ENCODE measurements at places on chromosomes 7 and 10. TPM values are rescaled to one million over a fixed set of nuclear protein-coding genes. Genes with fewer than 3 reads are reported as not detected.

DNA sequence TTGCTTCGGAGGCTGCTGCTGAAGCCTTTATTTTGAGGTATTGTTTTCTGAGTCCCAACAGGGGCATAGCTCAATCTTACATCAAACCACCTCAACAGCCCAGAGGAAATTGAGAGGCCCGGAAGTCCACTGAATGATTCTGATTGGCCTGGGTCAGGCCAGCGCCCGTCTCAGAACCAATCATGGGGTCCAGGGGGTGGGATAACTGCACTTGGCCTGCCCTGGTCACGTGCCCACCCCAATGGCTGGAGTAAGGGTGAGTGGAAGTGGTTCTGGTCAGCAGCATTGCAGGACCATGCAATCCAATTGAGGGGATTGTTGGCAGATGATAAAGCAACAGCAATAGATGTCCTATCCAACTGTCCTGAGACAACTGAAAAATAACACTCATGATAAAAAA, 190.6 kb downstream of the HERPUD2 start:
- no peak for DNase-seq

DNA sequence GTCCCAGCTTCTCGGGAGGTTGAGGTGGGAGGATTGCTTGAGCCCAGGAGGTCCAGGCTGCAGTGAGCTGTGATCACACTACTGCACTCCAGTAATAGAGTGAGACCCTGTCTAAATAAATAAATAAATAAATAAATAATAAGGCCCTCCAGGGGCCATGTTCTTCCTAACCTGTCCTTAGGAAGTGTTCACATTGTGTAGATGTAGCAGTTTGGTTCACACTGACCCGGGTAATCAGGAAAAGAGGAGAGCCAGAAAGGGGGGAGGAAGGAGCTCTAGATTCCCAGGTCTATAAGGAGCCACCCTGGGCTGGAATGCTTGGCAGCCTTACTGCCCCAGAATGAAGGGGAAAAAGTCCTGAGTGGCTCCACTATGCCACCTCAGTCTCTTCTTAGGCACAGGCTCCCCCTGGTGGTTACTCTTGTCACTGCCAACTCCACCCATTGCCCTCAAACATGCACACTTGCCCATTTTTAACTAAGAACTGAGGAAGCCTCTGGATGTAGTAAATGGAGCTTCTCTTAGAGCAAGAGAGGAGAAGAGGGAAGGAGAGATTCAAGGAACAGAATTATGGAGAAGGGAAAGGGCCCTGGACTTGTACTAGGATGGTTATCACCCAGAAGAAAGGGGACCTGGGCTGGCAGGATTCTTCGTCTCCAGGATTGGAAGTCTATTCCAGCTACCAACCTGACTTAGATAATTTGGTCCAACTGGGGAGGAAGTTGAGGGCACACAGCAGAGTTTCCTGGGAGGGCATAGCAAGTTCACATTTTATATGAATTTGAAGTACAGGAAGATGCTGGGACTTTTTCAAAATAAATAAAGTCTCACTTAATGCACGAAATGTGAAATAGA, 7.8 kb downstream of the HPS6 start:
- DNase-seq, result peak; percentile 80

DNA sequence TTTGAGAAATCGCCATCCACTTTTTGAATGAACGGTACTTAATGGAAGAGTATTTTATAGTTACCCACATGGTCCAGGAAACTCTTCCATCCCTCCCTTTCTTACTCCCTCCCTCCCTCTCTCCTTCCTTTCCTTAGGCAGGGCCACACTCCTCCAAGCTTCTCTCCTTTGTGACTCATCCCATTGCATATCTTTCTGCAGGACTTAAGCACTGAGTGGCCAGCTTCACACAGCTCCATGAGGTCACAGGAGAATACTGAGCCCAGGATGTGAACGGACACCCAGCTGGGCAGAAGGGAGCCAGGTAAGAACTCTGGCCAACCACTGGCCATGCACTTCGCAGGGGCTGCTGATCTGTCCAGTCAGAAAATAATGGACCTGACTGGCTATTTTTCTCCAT, 189.7 kb upstream of the ADCY1 start:
- no peak for DNase-seq

DNA sequence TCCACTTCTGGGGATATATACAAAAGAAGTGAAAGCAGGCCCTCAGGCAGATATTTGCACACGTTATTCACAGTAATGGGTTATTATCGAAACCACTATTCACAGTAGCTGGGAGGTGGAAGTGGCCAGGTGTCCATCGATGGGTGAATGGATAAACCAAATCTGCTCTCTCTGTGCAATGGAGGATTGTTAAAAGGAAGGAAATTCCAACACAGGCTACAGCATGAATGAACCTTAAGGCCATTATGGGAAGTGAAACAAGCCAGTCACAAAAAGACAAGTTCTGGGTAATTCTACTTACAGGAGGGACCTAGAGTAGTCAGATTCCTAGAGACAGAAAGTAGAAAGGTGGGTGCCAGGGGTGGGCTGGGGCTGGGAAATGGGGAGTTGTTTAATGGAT, 48.5 kb upstream of the BHLHA15 start:
- no peak for DNase-seq

DNA sequence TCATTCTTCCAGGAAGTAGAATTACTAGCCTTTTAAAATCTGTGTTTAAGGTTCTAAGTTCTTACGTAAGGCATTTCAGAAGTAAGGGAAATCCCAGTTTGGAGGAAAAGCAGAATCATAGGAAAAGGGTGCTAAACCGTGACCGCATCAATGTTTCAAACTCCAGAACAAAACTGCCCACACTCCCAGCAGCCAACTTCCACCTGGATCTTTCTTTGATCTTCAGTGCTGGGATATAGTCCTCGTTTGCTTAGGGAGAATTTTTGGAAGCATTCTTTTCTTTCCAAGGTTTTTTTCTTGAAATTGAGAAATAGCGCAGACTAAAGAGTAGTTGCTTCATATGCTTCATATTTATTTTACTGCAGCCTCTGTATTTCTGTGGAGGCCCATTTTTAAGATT, 8.9 kb downstream of the PROSER2 start:
- no peak for DNase-seq

- DNase-seq, result no peak
Observed at GRCh38 chr10:45673074-45673648, 589 bp upstream of the ZFAND4 start.

DNA sequence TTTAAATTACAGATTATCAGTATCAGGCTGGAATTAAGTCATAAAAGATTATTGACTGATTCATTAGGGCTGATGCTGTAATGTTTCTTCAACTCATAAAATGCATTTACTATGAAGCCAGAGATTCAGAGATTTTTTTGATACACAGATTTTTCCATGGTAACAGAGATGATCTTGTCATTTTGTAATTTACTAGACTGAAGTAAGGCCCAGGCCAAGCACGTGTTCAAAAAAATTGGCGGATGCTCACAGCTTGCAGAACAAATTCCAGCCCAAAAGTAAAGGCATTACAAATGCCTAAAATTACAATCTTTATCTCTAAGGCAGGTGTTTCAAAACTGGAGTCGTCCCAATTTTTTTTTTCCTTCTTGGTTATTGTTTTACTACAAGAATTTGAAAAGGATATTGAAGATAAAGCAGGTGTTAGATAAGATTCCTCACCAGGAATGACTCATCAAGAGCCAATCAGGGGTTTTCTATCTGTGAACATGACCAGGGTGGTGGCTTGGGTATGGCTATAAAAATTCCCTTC, 78.4 kb upstream of the MEOX2 start:
- no peak for DNase-seq

- DNase-seq, result peak; percentile 39
Observed at GRCh38 chr10:127715782-127716378, 21.1 kb upstream of the FOXI2 start.

GRCh38 chr10:72031706-72032105, 56.6 kb downstream of the SPOCK2 start:
- DNase-seq, result no peak

DNA sequence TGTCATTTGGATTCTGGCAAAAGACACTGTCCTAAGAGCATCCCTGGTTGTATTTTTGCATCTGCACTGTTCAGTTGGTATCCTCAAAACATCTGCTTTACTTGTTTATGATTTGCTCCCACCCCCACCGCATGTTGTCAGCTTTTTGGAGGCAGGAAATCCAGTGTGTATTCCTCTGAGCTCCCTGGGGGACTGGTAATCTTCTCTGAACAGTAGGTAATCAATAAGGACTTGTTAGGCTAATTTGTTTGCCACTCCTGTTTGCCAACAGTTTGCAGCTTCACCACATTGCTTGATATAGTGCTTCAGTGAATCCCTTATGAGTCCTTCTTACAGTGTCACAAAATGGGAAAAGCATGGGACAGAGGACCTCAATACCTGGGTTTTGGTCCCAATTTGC, 49.1 kb downstream of the FEZF1 start:
- no peak for DNase-seq

DNA sequence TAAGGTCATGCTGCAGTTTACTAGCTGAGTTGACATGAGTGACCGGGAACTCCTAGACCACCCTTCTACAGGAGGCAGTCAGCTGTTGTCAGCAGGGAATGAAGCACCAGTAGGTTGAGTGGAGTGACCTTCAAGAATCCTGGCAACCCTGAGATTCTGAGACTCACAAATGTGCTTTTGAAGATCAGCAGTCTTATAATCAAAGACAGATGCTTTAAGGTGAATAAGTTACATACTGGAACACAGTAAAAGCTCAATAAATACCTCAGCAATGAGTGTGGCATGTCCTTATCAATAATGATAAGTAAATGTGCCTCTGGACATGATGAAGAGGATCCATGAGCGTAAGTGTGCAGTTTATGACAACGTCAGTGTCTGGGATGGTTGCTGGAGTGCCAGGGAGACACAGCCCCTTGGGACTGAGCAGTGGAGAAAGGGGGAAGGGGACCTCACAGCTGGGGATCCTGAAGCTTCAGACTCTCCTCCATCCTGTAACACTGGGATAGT, 11.9 kb upstream of the OR6V1 start:
- no peak for DNase-seq

Gene UPK3B
- total RNA-seq, result 0.15 TPM

Gene PLXDC2
- 0.06 TPM for total RNA-seq

Gene PRKAR2B
- total RNA-seq, result 2.7 TPM

Gene CLRN3
- total RNA-seq, result not detected

Gene PTPRN2
- 3.5 TPM for total RNA-seq

Measured in NCI-H460 (cell line).